Stimulated activated CD4-positive, alpha-beta T cell treated with anti-CD3 and anti-CD28 coated beads, Interleukin-4, amount 100 ng/mL, for 48 hours (primary cell): ENCODE measurements at places on chromosomes 5 and 9.

GRCh38 chr9:134679616-134680392 lies 38.2 kb downstream of the COL5A1 start:
- DNase-seq: no peak

DNA sequence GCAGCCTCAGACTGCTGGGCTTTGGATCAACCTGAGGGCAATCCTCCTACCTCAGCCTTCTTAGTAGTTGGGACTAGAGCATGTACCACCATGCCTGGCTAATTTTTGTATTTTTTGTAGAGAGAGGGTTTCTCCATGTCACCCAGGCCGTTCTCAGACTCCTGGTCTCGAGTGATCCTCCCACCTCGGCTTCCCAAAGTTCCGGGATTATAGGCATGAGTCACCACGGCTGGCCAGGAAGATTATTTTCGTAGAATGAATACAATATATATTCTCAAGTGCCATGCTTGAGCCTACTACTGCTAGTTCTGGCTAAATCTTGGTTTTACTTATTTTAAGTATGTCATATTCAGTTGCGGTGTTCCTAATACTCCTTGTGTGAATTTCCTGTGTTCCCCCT lies 88.2 kb upstream of the CLINT1 start:
- no peak for DNase-seq

GRCh38 chr5:16178745-16179372 lies 732 bp downstream of the MARCHF11 start:
- DNase-seq: peak; percentile 22

DNA sequence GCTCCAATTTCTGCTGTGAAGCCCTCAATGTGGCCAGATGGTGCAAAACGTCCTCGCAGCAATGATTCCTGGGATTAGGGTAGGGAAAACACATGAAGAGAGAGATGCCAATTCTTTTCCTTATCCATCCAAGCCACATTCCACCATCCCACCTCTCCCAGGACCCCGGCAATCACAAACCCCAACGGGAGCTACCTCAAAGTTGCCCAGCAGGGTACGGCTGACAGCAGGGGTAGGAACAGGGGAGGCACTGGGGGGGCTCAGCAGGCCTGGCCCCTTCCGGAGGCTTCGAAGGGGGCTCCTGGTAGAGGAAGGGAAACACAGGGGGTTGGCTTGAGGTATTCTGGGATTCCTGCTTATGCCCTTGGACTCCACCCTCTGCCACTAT lies 3.4 kb upstream of the STOML2 start:
- no peak for DNase-seq

GRCh38 chr9:3495855-3496254 lies 29.9 kb downstream of the RFX3 start:
- DNase-seq: no peak

DNA sequence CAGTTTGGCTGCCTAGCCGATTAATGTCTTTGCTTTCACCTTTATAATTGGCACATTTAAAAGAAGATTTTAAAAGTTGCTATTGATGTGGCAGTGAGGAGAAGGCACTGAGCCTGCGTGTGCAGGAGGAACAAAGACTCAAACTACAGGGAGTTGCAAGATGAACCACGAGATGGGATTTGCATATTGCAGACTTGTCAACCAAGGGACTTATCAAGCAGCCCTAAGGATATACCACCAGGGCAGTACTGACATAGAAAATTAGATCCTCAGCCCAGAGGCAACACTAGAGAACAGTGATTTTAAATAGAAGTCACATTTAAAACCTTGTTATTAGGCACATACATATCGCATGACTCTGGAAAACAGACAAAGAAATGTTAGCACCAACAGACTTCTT lies 342.6 kb downstream of the GLIS3 start:
- DNase-seq: no peak

DNA sequence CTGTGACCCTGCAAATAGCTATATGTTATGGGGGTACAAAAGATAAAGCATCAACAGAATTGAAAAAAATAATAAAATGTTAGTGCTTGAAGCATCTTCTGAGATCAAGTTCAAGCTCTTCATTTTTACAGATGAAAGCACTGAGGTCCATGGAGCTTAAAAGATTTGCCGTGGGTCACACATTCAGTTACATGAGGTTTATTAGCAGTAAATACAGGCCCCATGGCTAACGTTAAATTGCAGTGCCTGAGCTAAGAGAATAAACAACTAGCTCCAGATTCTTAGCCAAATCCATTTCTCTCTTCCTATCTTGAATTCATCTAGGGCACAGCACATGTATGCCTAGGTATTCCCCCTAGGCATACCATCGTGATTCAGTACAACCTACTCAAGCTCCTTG lies 2052.7 kb upstream of the C9orf72 start:
- DNase-seq: no peak

DNA sequence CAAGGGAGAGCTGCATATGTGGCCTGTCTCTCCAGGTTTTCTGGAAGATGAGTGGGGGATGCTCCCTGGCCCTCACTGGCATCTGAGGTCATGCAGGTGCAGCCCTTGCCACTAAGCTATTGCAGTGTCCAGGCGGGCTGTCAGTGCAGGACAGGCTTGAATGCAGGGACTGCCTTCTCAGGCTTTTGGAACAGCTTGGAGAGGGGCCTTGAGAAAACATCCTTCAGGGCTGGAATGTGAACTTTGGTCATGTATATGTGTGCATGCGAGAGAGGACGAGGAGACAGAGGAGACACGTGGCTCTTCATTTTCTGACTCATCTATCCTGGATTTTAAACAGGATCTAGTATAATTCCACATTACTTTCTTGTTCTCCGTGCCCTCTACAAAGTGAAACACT lies 90.3 kb downstream of the MACROH2A1 start:
- DNase-seq: no peak

- DNase-seq: no peak
Measured at GRCh38 chr5:166834246-166834645, 1457.2 kb upstream of the WWC1 start.

DNA sequence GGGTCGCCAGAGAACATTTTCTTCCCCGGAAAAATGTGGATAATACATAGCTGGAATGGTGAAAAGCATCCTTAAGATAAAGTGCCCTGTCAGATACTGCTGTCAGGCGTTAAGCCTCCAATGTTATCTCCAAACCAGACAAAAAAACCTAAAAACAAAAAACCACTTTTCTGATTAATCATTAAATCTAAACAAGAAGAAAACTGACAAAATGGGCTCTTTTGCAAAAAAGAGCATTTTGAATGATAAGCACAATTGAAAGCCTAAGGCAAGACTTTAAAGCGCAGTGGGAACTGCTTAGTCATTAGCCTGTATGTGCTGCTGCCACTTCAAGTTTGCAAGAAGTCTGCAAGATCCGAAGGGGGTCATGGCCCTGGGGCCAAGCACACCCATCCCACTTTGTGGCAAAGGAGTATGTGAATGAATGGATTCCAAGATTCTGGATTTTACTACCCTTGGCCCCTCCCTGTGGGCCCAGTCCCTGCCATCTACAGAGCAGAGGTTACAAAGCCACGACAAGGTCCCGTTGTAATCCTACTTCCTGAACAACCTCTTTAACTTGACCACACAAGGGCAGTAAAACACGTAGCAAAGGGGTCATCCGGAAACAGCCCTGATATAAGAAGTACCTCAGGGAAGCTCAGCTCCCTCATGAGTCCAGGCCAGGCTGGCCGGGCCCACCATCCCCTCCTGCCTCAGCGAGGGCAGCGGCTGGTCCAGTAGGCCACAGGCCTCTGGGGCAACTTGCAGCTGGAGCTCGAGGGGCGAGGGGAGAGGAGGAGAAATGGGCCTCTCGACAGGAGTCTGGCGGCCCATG lies 29.7 kb downstream of the SHB start:
- no peak for DNase-seq

- DNase-seq: no peak
Measured at GRCh38 chr5:109347252-109347888, 62.4 kb downstream of the PJA2 start.

- DNase-seq: no peak
Measured at GRCh38 chr9:23586906-23587305, 239.1 kb downstream of the ELAVL2 start.

- no peak for DNase-seq
Measured at GRCh38 chr9:133553973-133554713, 19.6 kb downstream of the ADAMTSL2 start.

GRCh38 chr9:120156376-120156775 lies 423.6 kb downstream of the CDK5RAP2 start:
- DNase-seq: no peak

- DNase-seq: no peak
Measured at GRCh38 chr5:176825234-176825633, 14.9 kb downstream of the UNC5A start.

GRCh38 chr5:94906750-94907149 lies 288.3 kb downstream of the SLF1 start:
- DNase-seq: no peak

GRCh38 chr9:30507166-30507565 lies 1877.3 kb upstream of the ACO1 start:
- DNase-seq: no peak

DNA sequence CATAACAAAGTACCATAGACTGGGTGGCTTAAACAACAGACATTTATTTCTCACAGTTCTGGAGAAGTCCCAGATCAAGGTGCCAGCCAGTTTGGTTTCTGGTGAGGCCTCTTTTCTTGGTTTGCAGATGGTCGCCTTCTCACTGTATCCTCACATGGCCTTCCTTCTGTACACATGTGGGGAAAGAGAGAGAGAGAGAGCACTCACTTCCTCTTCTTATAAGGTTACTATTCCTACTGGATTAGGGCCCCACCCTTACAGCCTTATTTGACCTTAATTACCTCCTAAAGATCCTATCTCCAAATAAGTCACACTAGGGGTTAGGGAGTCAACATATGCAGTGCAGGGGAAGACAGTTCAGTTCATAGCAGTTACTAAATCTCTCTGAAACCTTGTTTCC lies 205.6 kb upstream of the GDNF start:
- DNase-seq: no peak

GRCh38 chr5:82413302-82414040 lies 135.3 kb upstream of the RPS23 start:
- no peak for DNase-seq

DNA sequence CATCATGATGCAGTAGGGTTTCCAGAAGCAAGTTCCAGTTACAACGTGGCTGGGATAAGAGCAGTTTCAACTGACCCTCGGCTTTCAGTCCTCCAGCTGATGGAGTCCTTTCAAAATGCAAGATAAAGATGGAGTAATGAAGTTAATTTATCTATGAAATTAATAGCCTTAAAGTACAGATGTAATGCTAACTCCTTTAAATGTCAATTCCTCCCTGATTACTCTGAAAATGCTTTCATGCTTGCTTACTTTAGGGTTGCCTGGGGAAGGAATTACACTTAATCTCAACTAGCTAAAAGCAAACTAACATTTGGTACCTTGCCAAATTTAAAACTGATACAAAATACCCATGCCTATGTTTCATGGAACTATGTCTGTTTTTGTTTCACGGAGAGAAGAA lies 178.4 kb downstream of the KIAA0825 start:
- DNase-seq: no peak

DNA sequence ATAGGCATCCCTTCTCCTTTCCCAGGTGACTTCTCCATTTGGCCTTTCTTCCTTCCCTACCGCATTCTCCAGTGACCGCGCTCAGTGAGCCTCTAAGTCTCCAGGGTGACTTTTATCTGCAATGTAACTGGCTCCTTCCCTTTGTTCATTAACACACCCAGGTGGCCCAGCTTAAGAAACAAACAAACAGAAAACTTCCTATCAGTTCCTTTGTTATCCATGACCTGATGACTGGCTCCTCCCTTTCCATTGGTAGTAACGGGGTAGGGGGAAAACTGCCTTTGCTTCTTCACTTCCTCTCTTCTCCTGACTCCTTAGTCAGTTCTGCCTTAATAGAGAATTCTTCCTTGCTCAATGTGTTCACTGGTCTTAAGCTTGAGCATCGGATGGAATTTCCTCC lies 7.0 kb upstream of the SH3GL2 start:
- DNase-seq: no peak

DNA sequence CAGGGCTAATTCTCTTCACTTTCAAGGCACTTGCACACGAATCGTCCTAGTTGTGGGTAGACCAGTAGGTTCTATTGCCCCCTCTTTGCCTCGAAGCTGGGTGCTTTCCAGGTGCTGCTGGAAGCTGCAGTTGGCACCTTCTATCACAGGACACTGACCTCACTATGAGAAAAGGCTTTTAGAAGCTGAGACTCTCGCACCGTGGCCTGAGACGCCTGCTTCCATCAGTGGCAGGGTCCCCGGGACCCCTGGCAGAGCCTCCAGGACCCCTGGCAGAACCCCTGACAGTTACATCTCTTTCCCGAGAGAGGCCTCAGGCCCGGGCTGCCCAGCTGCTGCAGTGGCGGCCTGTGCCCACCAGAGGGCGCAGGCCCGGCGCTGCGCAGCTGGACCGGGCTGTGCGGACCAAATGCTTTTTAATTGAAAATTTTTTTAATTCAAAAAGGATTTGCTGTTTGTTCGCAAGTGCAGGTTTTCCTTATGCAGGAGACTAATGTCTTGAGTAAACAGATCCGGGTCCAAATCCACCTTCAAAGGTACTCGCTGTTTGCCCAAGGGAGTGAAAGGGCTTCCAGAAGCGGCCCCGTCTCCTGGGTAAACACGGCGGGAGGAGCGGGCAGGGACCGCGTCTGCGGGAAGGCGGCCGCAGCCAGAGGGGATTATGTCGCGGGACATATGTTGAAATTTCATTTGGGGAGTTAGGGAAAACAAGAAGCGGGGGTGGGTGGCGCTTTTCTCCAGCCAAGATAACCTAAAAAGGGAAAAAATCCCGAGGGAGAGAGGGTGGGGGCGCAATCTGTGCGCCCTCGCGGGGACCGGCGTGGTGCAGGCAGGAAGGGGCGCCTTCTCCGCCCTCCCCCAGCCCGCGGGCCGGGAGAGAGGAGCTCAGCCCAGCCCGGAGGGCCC lies 114.5 kb upstream of the LMX1B start:
- no peak for DNase-seq

DNA sequence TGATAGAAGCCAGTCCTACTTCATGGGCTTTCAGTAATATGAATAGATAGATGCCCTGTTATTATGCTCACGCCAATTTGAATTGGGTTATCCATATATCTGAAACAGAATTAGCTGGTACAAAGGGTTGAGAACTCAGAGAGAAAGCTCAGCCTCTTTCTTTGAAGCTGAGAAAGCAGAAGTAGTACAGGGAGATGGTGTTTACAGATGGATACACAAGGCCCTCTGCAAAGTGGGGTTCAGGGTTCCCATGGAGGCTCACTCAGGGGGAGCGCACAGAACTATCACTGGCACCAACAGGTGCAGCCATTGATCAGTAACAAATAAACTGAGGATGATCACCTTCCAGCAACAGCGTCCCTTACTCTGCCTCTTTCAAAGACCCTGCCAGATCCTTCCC lies 349.7 kb downstream of the ICE1 start:
- DNase-seq: no peak

- no peak for DNase-seq
Measured at GRCh38 chr5:39566029-39566428, 141.2 kb upstream of the DAB2 start.

DNA sequence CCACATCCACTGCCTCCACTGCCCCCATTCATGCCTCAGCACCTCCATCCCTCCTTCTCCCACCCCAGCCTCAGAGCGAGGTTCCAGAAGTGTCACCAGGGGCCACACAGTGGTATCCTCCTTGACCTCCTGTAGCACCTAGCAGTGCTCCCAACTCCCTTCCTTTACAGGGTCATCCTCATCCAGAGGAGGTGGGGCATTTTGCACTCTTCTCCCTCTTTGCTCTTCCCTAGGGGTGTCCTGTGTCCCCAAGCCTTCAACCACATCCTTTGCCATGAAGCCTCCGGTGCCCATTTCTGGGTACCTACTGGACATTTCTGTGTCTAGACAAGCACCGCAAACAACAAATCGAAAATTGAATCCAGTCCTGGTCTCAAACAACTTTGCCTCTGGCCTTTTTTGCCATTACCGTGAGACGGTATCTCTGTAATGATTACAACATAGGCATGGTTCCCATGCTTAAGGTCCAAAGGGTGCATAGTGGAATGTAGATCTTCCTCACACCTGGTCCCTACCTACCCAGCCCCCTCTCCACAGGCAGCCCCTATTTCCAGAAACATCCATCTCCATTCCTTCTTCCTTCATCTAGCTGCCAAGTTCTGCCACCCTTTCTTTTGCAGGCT lies 17.6 kb downstream of the WWC1 start:
- DNase-seq: no peak
